ENCODE measurements at places on chromosomes 13 and 19.

DNA sequence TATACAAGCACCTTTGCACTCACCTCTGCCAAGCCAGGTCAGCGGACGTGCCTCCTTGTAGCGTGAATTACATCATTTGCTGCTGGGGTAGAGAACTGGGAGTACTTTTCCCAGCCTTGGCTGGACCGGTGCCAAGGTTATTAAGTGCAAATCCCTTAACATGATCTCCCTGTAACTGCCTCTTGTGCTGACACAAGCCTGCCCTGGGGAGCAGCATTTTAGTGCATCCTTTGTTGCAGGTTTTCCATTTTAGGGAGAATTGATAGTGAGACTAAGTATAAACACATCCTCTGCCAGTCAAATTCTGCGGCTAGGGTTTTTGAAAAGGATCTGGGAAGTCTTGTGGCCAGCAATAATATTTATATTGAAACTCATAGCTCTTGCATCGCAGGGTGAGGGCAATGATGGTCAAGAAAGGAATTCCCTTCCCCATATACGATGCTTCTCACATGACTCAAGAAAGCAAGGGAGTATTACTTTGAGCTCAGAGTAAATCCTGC, 32.7 kb upstream of the DCLK1 start:
- peak; percentile 25 for DNase-seq

DNA sequence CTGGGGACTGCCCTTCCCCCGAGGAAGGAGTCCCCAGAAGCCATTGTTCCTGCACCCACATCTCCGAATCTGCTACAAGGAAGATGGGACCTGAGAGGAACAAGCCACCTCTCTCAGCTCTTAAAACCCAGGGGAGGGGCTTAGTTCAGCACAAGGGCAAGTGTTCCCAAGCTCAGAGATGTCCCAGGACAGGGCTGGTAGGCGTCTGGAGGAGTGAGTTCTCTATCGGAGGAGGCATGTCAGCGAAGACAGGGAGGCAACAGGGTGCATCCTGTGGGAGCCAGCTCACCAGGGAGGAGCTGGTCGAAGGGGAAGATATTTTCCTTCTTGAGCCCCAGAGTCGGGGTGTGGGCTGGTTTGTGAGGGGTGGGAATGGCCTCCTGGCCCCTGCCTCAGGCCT, 54.8 kb downstream of the CELF5 start:
- DNase-seq, result no peak

GRCh38 chr19:30447553-30447870, 75.3 kb downstream of the ZNF536 start:
- no peak for DNase-seq

DNA sequence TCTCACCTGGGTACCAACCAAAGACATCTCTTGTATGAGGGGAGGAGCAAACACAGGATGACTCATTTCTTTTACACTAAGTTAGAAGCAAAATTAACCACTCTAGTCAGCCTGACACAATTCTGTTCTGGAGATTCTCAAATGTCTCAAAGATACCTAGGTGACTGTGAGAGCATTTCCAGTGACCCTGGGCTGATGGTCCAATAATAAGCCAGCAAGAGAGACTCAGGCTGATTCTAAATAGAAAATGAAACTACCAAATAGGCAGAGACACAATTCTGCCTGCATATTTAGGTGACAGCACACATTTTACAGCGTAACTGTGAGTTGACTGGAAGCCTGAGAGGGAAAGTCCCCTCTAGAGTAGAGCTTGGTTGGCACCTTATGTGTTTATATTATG, 16.3 kb downstream of the ZNF91 start:
- DNase-seq, result no peak

DNA sequence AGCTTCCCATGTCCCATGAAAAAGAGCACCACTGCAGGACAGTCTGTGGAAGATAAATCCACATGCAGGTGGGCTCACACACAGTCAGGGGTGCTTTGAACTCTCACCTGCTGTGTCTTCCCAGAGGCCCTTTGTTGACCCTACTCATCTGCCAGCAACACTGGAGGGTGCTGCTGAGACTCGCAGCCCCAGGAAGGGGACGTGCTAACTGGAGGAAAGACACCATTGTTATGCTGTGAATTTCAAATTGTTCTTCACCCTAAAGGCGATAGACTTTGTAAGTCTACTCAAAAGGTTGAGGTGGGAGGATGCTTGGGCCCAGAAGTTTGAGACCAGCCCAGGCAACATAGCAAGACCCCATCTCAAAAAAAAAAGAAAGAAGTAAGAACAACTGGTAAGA, 107.3 kb upstream of the SERP2 start:
- DNase-seq, result no peak

- DNase-seq, result no peak
Measured at GRCh38 chr13:72244788-72245187, 377.8 kb upstream of the DACH1 start.

DNA sequence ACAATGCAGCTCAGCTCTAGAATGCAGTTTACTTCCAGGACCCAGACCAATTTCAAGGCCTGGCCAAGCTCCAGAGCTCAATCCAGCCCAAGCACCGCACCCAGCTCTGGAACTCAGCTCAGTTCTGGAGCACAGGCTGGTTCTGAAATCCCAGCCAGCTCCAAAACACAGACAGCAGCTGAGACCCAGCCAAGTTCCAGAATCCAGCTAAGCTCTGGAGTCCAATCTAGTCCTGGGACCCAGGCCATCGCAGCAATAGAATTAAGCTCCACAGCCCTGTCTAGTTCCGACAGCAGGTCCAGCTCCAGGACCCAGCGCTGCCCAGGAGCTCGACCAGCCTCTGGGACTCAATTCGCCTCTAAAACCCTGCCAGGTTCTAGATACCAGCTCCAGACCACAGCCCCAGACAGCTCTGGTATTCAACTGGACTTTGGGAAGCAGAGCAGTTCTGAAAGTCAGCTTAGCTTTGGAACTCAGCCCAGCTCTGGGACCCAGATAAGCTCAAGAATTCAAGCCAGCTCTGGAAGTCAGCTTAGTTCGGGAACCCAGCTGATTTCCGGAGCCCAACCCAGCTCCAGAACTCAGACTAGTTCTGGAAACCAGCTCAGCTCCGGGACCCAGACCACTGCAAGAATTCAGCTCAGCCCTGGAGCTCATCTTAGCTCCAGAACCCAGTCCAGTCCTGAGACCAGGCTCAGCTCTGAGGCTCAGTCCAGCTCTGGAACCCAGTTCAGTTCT, 6.8 kb downstream of the GIPC3 start:
- no peak for DNase-seq

DNA sequence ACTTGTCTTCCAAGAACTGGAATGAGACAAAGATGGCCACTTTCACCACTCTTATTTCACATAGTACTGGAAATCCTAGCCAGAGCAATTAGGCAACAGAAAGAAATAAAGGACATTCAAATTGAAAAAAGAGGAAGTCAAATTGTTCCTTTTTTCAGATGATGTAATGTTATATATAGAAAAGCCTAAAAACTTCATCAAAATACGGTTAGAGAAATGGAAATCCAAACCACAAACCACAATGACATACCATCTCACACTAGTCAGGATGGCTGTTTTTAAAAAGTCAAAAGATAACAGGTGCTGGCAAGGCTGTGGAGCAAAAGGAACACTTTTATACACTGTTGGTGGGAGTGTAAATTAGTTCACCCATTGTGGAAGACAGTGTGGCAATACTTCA, 113.3 kb upstream of the SPRY2 start:
- no peak for DNase-seq

GRCh38 chr13:83086948-83087347, 795.3 kb downstream of the SLITRK1 start:
- DNase-seq, result no peak

- no peak for DNase-seq
Measured at GRCh38 chr13:64936879-64937278, 2293.3 kb downstream of the PCDH9 start.

DNA sequence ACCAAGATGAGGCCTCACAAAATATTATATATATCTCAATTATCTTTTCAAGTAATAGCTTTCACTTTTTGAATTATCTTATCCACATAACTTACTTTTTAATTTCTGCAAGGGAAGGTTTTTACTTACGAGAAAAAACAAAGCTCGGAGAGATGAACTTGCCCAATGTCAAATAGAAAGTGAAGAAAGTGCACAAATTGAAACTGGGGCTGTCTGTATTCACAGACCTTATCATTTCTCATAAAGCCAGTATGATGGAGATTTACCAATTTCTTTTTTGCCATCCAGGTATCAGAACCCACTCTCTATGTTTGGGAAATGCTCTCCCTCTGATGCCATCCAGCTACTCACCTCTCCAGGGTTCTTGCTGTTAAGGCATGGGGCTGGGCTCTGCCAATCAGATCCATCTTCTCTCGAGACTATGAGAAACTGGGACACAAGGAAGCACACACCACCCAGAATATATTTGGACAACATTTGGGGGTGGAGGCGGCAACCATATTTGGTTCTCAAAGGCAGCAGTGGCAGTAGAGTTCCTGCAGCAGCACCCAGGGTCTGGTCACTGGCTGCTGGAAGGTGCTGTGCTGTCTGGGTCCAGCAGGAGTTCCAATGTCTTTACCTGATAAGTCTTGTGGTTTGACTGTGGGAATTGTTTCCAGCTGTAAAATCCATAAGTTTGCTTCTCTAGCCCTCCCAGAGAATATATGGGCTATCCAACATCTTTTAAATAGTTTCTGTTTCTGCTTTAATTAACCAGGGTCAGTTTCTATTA, 45.8 kb upstream of the SCEL start:
- no peak for DNase-seq

DNA sequence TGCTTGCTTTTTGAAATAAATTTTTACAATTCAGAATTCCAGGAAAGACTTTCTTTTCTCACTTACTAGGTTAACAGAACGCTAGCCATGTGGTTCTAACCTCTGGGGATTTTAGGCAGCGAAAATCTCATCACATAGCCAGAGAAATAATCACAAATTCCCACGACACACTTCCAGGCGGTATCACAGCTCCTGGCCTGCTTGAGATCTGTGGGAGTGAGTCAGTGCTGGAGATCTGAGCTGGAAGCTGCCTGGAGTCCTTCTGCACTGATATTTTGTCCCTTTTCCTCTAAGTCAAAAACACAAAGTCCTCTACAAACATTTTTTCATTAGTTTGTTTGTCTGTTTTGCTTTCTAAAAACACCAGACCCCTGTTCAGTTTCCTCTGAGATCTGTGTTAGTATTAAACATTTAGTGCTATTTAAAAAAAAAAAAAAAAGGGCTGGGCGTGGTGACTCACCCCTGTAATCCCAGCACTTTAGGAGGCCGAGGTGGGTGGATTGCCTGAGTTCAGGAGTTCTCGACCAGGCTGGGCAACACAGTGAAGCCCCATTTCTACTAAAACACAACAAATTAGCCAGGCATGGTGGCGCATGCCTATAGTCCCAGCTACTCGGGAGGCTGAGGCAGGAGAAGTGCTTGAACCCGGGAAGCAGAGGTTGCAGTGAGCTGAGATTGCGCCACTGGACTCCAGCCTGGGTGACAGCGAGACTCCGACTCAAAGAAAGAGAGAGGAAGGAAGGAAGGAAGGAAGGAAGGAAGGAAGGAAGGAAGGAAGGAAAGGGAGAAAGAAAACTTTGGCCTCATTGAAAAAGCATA, 12.2 kb upstream of the UBE2L5 start:
- no peak for DNase-seq

- DNase-seq, result no peak
Measured at GRCh38 chr19:49837009-49837310, 14.0 kb upstream of the PTOV1 start.

- DNase-seq, result no peak
Measured at GRCh38 chr19:19185853-19186740, 5.9 kb downstream of the BORCS8 start.

- DNase-seq, result no peak
Measured at GRCh38 chr13:105193026-105193425, 1342.4 kb downstream of the EFNB2 start.

- DNase-seq, result no peak
Measured at GRCh38 chr13:40981361-40981760, 37.8 kb downstream of the ELF1 start.

DNA sequence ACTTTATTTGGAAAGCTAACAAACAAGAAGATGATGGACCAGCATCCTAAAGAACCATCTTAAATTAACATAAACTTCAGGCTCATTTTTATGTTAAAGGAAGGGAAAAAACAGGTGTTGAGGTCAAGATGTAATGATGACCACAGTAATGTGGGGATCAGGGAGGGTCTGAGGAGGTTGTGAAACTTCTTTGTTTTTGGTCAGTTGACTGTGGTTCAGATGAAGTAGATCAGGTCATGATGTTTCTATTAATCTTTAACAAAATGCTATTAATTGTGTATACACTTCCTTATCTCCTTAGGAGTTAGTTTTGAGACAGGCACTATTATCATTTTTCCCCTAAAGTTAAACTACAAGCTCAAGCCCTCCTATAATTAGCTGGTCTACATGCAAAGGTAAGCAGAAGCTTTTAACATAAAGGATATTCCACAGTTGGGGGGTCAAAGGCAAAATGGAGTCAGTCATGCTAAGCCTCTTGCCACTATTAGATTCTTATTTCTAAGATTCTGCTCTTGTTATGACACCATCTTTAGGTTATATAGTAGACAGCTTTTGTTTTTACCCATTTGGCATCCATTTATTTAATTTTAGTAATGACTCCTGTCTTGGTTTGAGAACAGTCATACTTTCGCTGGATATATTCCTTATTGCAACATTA, 800.1 kb upstream of the PCDH9 start:
- DNase-seq, result no peak

DNA sequence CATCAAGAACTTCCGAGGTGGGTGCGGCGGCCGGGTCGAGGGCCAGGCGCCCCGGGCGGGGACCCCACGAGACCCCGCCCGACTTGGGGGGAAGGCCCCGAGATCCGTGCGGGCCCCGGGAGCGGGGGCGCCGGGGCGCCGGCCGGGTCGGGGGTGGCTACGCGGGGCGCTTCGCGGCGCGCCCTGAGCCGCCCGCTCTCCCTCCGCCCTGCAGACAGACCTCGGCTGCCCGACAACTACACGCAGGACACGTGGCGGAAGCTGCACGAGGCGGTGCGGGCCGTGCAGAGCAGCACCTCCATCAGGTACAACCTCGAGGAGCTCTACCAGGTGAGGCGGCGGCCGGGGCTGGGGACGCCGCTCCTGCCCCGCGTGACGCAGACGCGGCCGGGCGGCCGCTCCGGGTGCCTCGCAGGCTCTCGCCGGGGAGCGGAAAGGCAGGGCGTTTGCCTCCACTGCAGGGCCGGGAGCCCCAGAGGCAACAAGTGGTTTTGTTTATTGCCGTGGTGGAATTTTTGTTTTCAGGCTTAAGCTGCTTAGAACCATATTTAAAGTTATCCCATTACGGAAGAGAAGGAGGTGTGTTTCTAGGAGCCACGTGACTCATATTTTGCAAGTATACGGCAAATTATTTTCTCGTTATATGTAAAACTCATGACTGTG, 477 bp downstream of the CUL4A start:
- DNase-seq, result peak; percentile 28

GRCh38 chr13:108621462-108621861, 7.9 kb upstream of the MYO16 start:
- DNase-seq, result no peak

GRCh38 chr13:98796798-98797197, 44.3 kb upstream of the SLC15A1 start:
- DNase-seq, result no peak

GRCh38 chr13:111882351-111882750, 184.6 kb upstream of the SOX1 start:
- DNase-seq, result no peak

GRCh38 chr19:45092747-45093678, at the start of gene PPP1R37:
Gene PPP1R37 (plus strand): TSS chr19:45093179. CDS start chr19:45093326, 147 bp downstream.
- peak; percentile 95 for DNase-seq
